ENCODE measurements at places on chromosomes 11 and 22.

DNA sequence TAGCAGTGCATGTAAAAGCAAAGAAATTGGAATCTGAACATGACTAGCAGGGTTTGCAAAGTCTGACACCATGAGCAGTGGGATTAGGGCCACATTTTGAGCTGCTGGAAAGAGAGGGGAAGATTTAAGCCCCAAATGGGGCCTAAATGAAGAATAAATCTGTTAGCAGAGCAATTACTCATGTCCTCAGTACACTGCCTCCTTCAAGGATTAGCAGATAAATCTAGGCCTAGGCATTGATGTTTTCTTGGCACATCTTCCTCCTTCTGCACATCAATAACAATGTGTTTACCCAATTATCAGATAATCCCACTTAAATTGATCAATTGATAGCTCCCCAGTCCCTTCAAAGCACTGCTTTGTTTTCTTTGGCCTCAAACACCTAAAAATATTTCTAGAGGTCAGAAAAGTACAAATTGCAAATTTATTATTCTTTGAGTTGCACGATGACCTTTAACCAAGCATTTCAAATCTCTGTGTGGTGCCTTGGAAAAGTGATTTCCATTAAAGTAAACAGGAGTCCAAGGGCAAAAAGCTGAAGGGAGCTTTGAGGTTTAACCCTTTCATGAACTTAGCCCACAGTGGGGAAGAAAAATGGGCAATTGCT is 514.7 kb upstream of the CHORDC1 start:
- DNase-seq, result no peak

DNA sequence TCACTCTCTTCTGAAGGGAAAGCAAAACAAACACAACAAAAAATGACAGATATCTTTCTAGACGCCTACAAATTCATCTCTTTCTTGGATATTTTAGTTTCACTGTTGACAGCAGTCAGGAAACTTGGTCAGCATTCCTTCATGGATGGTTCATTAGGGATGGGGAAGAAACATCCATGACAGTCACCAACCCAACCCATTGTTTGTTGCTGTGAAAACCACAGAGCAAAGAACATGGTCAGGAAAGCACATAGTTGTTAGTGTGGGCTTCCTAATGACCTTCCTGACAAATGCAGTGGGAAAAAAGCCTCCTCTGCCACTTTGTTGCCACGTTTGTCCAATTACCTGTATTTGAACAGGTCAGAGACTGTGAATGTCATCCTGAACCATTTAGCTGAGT is 139.8 kb upstream of the SNX19 start:
- no peak for DNase-seq

DNA sequence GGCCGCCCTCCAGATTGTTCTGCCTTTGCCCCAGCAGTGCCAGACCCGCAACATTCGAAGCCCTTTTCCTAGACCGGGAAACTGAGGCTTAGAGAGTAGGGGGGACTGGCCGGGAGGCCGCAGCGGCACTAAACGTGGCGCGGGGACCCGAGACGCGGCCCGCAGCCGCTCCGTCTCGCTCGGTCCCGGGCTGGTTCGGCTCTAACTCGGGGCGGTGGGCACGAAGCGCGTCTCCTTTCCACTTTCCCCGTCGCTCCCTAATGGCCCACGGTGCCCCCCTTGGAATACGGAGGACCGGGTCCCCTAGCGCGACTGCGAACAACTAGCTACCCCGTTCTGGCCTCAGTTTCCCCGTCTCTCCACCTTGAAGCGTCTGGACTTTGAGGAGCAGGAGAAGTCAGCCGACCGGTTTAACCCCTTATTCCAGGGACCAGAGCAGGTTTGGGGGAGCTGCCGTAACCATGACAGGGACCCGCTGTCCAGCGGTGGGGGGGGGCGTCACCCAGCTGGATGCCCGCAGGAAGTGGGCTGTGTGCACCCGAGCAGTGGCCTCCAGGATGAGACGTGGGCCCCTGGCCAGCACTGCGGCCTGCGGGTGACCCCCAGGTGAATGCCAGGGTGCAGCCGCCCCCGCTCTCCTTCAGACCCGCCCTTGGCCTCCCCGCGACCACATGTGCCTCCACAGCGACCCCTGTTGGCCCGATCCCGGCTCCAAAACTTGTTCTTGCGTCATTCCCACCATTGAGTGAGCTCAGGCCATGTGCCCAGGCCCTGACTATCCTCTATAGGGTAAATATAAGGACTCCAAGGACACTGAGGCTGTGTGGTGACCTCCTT is 1.1 kb downstream of the CDC42EP1 start:
- DNase-seq, result peak; percentile 88

DNA sequence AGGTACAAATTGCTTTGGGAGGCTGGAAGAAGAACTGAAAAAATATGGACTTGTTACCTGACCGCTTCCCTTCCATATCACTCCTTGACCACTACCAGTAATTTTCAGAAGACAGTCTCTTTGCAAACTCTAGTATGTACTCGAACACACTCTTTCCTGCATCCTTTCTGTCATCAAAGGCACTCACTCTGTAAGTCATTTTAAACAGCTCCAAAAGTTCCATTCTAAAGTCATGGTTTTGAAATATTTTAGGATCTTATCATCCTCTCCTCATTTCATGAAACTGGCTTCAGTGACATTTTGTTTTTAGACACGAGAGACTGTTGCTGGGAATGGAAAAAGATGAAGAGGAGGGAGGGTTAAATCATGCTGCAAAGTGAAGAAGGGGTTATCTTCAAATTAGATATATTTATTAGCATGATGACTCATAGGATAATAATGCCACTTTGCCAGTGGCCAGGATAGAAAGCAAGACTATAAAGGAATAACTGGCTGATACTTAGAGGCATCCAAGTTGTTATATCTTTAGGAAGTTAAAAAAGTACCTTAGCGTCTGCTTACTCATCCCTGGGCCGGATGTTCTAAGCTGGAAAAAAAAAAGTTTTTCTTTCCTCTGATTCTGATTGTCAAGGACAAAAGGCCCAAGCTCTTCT is 549.3 kb downstream of the METTL15 start:
- no peak for DNase-seq

DNA sequence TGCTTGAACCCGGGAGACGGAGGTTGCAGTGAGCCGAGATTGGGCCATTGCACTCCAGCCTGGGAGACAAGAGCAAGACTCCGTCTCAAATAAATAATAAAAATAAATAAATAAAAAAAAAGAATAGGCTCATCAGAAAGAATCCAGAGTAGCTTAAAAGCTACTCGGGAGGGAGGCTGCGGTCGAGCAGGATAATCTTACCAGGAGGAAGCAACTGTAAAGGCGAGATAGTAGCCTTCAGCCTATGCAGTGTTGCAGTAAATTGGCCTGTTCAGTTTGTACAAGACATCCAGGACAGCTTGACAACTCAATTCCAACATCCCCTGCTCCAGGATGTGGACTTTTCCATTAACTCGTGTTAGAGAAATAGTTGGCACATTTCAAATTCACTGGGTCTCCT is 1164.7 kb downstream of the LRRC4C start:
- DNase-seq, result no peak

All from stimulated activated CD4-positive, alpha-beta T cell treated with anti-CD3 and anti-CD28 coated beads, Interleukin-2, amount 100 ng/mL, for 48 hours (primary cell).